ENCODE measurements at places on chromosomes 13 and 19.

DNA sequence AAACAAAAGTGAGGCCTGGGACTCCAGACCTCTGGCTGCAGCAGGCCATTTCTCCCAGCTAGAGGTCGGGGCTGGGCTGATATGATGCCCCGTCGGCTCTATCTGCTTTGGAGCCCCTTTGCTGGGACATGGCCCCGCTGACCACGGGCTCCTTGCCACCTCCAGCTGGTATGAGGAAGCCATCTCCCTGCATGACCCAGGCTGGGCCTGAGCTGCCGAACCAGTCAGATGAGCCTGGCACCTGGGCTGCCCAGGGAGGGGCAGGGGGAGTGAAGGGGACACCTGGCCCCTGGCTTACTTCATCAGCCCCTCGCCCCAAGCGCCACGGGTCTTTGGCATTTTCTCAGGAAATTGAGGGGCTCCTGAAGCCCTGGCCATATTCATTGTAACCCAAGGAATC lies 7.8 kb downstream of the ZSWIM4 start:
- DNase-seq: no peak

DNA sequence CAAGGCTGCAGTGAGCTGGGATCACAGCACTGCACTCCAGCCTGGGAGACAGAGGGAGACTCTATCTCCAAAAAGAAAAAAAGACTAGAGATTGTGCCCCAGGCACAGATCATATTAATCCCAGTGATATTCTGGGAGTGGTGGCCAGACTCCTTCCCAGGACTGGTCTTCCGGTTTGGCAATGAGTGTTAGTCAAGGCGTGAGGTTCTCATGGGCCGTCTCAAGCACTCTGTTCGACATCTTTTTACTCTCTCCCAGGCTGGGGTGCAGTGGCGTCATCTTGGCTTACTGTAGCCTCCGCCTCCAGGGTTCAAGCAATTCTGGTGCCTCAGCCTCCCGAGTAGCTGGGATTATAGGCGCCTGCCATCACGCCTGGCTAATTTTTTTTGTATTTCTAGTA lies 5.3 kb upstream of the DPRX start:
- DNase-seq: no peak

GRCh38 chr19:49553451-49554271 lies 25.9 kb downstream of the RCN3 start:
- no peak for DNase-seq

DNA sequence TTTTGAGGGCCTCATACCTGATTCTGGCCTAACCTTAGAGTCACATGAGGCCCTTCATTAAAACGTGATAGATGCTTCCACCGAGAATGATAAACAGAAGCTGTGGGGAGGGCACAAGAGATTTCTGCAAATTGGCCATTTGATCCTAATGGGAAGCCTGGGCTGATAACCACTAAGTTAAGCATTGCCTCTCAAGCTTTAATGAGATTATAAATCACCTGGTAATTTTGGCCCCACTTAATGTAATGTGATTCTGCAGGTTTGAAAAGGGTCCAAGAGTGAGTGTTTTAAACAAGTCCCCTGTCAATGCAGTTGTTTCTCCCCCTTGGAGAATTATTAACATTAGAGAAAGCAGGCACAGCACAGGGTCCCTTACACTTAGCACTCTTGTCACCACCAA lies 42.0 kb downstream of the ZNF486 start:
- DNase-seq: no peak

Measured in RWPE2 (cell line).